Muscle of back (tissue), 13 donors: ENCODE measurements at places on chromosomes 12 and 14.

DNA sequence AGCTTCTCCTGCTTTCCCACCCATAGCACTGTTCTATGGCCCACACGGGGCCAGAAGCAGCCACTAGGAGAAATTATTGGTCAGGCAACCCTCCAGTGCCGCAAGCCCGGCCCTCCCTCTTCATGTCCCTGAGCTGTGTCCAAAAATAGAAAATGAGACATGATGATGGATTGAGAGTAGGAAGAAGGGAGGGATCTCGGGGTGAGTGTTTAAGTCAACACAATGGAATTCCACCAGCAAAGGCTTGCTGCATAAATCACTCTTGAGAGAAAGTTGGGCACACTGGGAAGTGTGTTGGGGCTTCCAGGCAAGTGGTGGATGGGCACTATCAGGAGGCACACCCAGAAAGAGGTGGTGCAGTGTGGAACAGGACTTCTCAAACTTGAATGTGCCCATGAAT lies 94.2 kb downstream of the LLPH start:
- peak; percentile 32 for DNase-seq

- DNase-seq = no peak
These were observed 573.0 kb downstream of the FOXG1 start for GRCh38 chr14:29339494-29340172.

DNA sequence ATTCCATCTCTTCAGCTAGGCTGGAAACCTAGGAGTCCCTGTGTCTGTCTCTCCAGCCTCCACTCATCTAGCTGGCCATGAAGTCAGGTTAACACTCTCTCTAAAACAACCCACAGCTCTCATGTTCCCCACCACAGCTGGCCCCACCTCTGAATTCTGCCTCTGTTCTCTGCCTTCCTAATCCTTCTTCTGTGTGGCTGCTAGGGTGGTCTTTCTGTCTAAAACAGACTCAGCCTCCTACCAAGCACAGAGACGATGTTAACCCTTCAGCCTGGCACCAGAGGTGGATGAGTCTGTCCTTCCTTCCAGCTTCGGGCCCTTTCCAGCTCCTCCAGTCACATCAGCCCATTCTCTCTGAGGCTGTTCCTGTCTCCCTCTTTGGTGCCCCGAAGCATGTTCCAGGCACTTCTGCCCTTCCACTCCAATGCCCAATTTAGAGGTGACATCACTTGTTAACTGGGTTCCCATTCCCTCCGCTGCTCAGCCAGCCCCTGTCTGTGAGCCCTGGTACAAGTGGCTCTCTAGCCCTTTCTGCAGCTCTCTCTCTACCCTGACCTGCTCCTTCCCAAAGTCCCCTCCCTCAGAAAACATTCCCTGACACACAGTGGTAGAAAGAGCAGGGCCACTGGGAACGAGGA lies 9.1 kb downstream of the FIGNL2 start:
- DNase-seq = no peak

- peak; percentile 57 for DNase-seq
These were observed 70.2 kb upstream of the GPHB5 start for GRCh38 chr14:63388766-63389431.

DNA sequence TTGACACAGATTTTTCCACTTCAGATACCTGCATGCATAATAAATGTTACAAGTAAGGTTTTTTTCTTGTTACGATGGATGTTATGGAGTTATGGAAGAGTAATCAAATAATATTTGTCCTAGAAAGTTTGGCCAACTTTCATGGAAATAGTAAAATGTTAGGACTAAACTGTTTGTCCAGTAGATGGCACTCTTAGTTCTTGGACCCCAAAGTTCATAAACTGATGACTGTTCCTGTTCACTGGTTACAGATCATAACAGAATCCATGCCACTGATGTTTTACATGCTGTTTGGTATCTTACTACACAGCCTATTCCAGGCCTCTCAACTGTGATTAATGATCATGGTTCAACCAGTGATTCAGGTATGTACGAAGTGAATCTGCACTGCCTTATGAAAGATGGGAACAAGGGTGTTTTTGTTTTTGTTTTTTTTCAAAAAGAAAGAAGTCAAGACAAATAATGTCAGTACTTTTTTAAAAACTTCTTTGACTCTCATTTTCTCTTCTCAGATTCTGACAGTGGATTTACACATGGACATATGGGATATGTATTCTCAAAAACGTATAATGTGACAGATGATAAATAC lies 48.8 kb upstream of the SLCO1C1 start:
- peak; percentile 58 for DNase-seq

DNA sequence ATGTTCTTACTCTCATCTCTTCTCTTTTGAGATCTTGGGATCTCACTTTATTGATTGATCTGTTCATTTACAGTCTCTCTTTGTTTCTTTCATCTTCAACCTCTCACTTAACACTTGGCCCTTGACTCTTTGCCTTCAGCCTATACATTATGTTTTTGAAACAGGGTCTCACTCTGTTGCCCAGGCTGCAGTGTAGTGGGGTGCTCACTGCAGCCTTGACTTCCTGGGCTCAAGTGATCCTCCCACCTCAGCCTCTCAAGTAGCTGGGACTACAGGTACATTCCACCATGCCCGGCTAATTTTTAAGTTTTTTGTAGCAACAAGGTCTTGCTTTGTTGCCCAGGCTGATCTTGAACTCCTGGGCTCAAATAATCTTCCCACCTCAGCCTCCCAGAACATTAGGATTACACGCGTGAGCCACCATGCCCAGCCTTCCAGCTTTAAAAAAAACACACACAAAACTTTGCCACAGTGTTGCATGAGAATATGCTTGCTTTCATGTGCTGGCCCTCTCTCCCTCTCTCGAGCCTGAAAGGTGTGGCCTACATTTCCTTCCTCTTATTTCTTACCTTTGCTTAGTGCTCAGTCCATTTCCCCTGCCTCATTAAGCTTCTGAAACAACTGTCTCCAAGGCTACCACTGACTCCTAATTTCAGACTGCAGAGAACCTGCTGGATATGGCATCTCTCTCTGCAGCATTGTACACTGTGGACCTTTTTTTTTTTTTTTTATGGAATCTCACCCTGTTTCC lies 9.9 kb downstream of the DIP2B start:
- no peak for DNase-seq

GRCh38 chr14:103225062-103225461 lies 101.8 kb downstream of the TNFAIP2 start:
- no peak for DNase-seq

DNA sequence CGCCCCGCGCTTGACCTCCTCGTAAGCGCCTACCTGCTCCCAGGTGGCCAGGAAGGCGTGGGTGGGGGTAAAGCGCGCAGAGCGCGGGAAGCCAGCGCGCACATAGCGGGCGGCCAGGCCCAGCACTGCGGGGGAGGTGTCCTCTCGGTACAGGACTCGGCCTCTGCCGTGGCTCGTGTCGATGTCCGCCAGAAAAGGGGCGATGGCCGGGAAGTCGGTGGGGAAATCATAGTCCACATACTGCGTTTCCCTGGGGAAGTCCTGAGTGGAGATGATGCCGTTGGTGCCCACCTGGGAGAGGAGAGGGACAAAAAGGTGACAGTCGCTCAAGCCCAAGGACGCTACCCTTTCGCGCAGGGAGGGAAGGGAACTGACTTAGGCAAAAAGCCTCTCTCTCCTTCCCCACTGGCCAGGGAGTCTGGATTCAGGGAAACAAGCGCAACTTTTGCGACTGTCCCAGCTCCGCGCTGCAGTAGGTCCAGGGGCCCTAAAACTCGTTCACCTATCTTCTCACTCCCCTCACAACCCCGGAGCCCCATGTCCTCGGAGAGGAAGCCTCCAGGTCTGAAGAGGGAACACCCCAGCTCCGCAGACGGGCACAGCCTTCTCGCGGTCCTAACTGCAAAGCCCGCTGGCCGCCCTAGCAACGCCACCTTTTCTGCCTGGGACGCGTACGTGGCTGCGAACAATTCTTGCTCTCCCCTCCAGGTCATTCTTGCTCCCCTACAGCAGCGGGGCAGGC lies 815 bp downstream of the NID2 start:
- peak; percentile 83 for DNase-seq

GRCh38 chr12:123494124-123494851 lies 36.3 kb downstream of the SNRNP35 start:
- no peak for DNase-seq

DNA sequence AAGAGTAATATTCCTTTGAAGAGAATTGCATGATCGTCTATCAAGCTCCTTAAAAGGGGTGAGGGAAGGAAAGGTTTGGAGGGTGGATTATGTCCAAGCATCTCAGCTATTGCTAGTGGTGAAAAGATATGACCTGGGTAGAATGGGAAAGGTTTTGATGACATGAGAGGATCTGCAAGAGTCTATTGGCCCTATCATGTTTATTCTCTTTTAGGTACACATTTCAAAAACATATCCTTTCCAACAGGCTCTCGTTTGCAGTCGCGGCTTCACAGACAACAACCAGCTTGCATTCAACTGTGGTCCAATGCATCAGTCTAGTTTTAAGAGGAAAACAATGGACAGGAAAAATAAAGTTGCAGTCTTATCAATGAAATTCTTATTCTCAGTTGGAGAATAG lies 17.1 kb downstream of the FOXG1 start:
- DNase-seq = no peak

DNA sequence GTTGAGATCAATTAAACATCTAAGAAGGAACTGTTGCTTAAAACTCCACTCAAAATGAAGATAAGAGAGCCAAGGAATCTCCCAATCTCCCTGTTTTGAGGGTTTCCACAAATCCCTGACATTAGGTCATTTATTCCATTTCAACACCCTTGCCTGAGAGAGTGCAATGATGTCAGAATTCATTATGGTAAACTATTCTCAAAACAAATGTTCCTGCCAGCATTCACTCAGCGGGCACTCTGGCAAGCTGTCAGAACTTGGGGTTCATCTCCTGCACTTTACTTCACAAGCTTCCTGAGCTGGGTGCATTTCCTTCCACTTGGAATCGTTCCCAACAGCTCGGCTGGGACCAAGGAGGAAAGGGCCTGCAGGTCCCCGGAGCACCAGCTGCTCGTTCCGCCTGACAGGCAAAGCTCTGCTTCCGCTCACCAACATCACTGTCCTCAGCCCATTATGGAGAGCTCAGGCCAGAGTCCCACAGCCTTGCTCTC lies 117.8 kb downstream of the TTC7B start:
- DNase-seq = peak; percentile 72

DNA sequence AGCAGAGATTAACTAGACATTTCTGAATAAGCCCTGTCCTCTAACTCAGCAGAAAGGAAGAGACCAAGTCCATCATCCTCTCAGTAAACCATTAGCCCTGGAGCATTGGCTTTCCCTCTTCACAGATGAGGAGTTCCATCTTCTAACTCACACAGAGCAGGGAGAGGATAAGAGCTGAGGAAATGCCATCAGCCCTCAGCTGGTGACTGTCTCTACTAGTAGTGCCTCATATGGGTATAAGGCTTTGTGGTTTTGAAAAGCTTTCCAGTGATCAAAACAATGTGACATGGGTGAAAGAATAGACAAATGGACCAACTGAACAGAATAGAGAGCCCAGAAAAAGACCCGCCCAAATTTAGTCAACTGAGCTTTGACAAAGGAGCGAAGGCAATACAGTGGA lies 197.2 kb upstream of the NUDT4 start:
- no peak for DNase-seq

DNA sequence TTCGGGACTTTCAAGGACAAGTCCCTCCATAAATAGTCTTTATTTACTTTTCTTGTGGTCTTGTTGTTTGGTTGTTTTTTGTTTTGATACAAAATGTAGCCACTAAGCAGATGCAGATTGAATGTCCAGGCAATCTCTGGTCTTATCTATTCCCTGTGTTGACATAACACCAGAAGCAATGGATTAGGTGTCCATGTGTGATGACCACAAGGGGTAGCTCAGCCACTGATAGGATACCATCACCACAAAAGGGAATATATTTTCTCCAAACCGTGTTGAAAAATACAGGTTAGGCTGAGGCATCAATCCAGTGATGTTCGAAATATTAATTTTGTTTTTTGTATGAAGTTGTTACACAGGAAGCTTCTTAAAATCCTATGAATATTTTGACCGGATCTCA lies 196.3 kb downstream of the EPS8 start:
- DNase-seq = no peak

DNA sequence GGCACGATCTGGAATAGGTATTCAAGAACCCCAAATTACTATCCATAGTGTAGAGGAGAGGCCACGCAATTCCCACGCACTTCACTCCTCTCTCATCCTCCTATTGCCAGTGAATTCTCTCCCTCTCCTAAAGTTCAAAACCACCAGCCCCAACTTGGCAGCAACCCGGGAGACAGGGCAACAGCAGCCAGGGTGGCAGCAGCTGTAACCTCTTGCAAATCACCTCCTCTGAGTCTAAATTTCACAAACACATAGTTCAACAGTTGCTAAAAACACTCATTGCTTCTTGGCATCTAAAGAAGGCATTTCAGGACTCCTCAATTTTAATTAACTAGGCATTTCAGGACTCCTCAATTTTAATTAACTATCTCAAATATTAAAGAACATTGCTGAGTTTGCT lies 37.7 kb upstream of the MANSC4 start:
- no peak for DNase-seq

DNA sequence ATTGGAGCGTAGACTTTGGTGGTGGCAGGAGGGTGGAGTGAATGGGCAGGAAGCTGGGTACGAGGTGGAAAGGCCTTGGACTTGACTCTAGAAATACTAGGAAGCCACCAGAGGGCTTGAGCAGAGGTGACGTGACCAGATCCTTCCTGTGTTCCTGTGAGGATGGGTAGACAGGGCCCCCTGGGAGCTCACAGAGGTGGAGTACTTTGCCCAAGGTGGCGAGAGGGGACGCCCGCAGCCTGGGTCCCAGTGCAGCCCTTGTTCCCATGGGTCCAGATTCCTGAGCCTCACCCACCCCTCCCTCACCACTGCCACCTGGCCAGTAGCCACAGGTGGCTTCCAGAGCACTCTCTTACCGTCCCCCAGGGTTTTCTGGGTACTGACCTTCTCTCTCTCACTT lies 89.8 kb downstream of the KIF26A start:
- DNase-seq = no peak
